Tibial nerve (tissue), 4 donors: ENCODE measurements at places on chromosomes 7 and 10.

DNA sequence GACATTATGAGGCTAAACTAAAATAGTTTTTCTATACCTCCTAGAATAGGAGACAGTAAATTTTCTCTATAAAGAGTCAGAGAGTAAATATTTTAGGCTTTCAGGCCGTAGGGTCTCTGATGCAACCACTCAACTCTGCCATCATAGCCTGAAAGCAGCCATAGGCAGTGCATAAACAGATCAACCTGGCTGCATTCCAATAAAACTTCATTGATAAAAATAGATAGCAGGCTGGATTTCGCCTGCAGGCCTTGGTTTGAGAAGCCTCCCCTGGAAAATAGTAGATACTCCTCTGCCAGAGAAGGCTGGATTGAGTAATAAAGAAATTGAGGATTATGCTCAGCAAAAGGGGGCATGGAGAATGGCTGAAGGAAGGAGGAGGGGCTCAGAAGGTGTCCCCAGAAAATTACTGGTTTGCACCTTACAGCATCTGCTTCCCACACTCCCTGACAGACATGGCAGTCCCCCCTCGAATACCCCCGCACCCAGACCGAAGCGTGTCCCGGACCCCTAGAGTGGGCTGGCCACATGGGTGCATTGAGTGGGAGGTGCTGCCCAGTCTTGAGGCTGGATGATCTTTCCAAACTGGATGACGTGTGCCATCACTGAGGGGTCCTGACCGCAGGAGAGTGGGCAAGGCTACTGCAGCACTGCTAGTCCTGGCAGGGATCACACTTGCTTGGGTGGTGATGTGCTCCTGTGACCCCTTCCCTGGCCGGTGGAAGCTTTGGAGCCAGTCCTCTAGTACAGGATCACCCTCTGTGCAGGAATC is 126.6 kb downstream of the PTPN20 start:
- no peak for DNase-seq

GRCh38 chr7:91883676-91884362 is 3.3 kb upstream of the MTERF1 start:
- DNase-seq = no peak

- DNase-seq = no peak
Measured at GRCh38 chr7:151107882-151108281, 21.6 kb downstream of the AGAP3 start.

DNA sequence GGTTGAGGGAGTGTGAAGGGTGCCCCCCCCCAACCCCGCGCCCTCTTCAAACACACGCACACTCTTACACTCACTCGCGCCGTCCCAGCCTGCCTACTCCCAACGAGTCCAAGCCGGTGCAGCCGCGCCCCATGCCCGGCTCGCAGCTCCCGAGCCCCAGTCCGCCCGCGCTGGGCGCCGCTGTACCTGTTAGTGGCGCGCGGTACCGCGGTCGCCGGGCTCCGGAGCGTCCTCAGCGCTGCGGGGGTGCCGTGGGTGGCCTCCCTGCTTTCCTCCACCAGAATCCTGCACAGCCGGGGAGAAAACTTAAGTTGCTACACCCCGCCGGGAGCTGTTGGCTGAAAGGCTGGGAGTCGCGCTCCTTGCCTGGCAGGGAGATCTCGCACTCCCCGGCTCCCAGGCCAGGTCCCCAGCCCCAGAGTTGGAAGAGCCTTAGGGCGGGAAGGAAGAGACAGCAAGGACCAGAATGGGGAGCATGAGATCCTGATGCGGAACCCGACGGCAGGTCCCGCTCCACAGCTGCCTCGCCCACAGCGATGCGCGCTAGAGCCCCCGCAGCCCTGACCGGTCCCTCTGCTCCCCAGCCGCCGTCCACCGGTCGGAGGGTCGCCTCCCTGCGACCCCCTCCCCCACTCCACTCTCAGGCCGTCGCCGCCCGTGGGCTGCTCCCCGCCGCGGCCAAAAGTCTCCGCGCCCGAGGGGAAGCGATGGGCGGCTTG is 863 bp downstream of the ST8SIA6 start:
- DNase-seq = peak; percentile 32

DNA sequence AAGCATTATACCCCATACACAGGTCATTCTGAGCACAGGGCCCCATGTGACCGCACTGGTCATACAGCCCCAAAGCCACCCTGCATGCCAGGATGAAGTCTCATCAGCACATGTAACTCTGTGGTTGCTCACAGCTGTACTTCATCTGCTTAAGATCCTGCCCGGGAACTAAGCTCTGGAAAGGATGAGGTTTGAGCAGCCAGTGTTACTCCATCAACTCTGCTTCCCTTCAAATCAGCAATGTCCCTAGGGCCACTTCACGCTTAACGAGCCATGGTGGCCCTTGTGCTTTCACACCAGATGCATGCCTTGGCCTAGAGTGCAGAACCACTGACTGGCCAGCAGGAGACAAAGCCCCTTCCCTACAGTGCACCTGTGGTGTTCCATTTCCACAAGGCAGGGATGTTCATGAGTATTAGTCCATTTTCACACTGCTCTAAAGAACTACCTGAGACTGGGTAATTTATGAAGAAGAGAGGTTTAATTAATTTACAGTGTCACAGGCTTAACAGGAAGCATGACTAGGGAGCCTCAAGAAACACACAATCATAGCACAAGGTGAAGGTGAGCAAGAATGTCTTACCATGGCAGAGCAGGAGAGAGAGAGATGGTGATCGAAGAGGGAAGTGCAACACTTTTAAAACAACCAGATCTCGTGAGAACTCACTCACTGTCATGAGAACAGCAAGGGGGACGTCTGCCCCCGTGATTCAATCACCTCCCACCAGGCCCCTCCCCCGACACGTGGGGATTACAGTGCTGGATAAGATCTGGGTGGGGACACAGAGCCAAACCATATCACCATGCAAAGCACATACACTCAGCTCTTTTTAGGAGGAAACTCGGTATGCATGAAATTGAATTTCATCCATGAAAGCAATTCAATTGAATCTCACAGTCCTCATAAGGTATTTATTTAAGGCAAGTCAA is 149.0 kb upstream of the CDCA7L start:
- no peak for DNase-seq

DNA sequence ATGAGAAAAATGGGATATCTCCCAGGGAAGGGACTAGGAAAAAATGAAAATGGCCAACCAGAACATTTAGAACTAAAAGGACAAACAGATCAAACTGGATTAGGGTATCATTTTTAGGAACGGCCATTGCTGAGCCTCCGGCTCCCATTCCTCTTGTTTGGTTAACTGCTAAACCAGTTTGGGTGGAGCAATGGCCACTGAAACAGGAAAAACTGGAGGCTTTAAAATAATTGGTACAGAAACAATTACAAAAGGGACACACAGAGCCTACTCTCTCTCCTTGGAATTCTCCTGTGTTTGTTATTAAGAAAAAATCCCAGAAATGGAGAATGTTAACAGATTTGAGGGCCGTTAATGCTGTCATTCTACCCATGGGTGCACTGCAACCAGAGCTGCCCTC is 4.7 kb upstream of the CHST3 start:
- DNase-seq = no peak

DNA sequence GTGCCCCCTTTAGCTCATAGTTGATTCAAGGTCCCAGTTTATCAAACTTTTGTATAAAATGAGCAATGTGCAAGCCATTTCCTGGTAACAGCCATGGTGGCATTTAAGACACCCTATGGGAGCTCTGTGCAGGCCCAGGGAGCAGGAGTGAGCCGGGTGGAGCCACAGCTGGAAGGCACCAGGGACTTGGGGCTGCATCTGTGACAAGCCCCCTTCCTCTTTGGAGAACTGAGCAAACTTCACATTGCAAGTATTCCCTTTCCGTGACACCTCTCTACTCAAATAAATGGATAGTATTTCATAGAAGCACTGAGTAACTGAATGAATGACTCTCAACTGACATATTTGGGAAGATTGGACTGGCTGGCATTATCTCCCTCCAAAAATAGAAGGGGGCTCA is 558.7 kb upstream of the FOXK1 start:
- DNase-seq = no peak

GRCh38 chr7:112411186-112411795 is 39.0 kb upstream of the IFRD1 start:
- DNase-seq = no peak

GRCh38 chr10:3959370-3960325 is 174.6 kb upstream of the KLF6 start:
- DNase-seq = no peak

DNA sequence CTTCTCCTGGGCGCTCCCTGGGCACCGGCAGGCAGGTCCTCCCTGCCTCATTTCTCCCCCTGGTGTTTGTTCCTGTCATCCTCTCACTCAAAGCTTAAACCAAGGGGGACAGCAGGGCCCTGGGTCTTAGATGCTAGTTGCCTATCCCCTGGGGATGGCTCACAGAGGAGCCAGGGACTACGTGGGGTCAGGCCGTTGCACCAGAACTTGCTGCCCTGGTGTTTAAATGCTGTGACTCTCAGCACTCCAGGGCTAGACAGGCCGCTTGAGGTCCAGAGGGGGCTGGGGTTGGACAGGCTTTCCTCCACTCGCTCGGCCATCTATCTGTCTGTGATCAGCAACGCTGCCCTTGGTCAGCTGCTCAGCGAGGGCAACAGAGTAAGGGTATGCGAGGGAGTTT is 340.3 kb downstream of the CXCL12 start:
- DNase-seq = no peak

DNA sequence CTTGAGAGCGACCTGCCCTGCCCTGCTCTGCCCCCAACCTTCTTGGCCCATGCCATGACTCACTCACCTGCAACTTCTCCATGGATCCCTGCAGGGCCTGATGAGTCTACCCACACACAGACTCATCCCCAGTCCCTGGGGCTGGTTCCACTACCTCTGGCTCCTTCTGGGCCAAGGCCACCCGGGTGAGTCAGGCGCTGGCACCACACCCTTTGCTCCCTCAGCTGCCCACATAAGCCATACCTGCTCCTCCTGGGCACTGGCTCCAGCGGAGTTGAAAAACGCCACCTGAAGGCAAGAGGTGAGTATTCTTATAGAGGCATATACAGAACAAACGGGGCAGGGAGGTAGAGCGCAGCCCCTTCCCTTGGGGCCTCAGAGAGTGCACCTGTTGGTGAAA is 16.2 kb upstream of the MTPAP start:
- DNase-seq = no peak

GRCh38 chr10:114694752-114695151 is 36.7 kb upstream of the ABLIM1 start:
- DNase-seq = no peak

- DNase-seq = no peak
Measured at GRCh38 chr10:30581779-30582380, 47.7 kb downstream of the LYZL2 start.

- no peak for DNase-seq
Measured at GRCh38 chr7:125857606-125858005, 928.0 kb upstream of the POT1 start.

- no peak for DNase-seq
Measured at GRCh38 chr7:43791665-43792064, 33.2 kb downstream of the BLVRA start.

DNA sequence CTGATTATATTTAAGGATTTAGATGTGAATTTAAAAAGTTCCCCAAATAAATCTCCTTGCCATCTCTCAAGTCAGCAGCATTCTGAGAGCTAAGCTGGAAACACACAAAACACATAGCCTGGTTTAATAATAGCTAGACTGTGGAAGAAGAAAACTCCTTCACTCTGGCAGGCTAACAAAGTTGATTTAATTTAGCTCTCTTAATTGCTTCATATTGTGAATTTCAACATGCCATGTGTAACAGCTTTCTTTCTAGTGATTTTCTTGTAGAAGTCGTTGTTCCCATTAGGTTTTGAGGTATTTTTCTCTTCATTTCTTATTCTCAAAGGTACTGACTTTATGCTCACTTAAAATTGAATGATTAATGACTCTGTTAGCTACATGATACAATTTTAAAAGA is 216.8 kb upstream of the AKR1E2 start:
- no peak for DNase-seq

DNA sequence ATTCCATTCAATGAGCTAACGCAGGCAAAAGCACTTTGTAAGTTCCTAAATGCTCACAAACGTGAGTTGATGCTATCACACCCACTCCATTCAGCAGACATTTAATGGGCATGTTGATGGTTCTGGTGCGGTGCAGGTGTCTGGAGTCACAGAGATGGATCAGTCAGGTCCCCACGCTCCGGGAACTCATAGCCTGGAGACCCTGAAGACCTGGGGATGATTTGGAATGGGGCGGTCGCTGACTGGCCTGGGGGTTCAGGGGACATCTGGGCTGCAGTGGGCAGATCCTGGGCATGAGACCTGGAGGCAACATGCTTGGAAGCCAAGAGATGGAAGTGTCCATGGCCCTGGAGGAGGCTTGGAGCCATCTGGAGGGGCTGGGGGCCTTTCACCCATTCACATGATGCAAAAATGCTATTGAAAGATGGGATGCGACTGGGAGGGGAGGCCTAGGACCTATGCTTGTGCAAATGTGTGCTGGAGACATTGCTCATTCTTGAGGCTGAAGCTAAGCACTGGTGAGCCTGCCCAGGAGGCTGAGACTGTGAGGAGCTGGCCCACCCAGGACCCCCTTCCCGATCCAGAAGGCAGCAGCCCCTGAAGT is 522.6 kb downstream of the GLRX3 start:
- DNase-seq = no peak

DNA sequence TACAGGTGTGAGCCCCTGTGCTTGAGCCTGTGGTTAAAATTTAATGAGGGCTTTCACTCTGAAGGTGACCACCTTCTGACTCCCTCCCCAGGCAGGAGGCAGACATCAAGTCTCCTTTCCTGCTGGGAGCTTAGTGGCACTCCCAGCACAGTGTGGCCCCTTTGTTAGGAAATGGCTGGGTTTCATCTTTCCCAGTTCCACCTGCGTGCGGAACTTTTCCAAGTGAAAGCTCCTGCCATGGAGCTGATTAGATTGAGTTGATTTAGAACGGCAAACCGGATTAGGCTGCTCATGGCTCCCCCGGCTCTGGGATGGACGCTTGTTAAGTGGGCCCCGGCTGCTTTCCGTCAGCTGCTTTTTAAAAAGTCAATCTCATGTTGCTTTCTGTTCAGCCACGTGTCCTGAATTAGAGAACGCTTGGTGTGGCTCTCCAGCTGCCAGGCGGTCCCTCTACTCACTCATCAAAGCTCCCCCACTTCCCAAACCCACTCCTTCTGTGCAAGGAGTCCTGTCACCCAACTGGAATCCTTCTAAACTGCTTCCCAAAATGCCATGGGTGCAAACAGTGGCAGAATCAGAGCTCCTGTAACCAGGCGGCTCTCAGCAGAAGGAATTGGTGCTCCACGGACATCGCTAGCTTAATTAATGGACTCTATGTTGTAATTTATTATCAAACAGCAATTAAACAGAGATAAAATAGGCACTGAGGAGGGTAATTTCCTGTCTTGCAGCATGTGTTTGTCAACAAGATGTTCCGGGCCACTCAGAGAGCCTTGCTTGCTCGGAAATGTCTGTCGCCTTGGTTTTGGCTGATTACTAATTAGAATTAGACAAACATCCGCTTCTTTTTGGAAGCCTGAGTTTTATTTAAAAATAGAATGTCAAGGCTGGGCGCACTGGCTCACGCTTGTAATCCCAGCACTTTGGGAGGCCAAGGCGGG is 551.2 kb downstream of the GALNT17 start:
- no peak for DNase-seq

DNA sequence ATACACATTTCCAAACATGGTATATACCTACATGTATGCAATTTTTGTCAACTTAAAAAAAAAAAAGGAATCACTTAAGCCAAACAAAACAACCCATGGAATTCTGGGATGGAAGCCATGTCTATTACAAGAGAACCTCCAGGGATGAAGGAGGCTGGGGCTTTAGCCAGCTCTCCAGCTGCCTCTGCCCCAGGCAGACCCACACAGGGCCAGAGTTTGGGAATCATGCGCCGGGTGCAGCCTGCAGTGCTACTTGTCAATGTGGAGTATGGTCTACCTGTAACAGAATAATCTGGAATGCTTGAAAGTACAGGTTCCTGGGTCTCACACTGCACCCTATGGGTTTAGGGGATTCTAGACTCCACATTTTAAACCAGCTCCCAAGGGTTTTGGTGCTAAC is 10.8 kb downstream of the ATP6V0E2 start:
- no peak for DNase-seq
